Activated naive CD4-positive, alpha-beta T cell treated with anti-CD3 and anti-CD28 coated beads, Interleukin-2, amount 10 ng/mL, durations not matched to agents 5 hours and 36 hours (primary cell): ENCODE measurements at places on chromosomes 2 and 18. TPM values are rescaled to one million over a fixed set of nuclear protein-coding genes. Genes with fewer than 3 reads are reported as not detected.

The TUBA4B gene
- not detected for total RNA-seq

The STARD7 gene
- 112 TPM for total RNA-seq

The FSIP2 gene
- total RNA-seq = 0.05 TPM

The STPG4 gene
- total RNA-seq = 0.48 TPM

The NEURL3 gene
- total RNA-seq = not detected

The PCARE gene
- not detected for total RNA-seq

The WNT6 gene
- not detected for total RNA-seq

The SGO2 gene
- 32.2 TPM for total RNA-seq

The RIT2 gene
- total RNA-seq = not detected

The STAM2 gene
- 15.9 TPM for total RNA-seq

The MSTN gene
- not detected for total RNA-seq

The FRZB gene
- total RNA-seq = not detected

The UGGT1 gene
- 61.2 TPM for total RNA-seq

The PLGLB1 gene
- total RNA-seq = 5.0 TPM
